ENCODE measurements at places on chromosomes 4 and X.

GRCh38 chr4:172998527-172999469, 169.8 kb upstream of the GALNT7 start:
- DNase-seq: no peak

DNA sequence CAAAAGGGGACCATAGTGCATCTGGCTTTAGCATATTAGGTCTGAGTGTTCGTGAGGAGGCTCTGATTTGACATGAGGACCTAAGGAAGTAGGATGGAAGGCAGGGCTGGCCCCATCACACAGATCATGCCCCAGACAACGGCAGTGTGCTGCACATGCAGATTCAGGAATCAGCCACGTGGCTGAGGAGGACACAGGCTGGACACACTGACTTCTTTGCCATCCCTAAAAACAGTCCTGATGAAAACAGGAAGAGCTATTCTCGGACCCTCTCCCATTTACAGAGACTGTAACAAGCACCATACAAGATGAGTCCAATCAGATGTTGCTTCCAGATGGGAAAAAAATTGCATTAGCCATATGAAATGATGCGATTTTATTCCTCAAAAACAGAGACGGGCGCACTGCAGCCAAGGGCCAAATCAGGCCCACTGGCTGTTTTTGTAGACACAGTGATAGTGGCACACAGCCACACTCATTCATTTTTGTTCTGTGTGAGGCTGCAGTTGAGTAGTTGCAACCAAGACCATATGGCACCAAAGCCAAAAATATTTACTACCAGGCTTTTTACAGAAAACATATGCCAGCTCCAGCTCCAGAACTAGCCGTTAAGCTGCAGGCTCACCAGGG, 41.0 kb downstream of the ACSL1 start:
- no peak for DNase-seq

GRCh38 chr4:19324184-19324583, 927.5 kb upstream of the SLIT2 start:
- no peak for DNase-seq

DNA sequence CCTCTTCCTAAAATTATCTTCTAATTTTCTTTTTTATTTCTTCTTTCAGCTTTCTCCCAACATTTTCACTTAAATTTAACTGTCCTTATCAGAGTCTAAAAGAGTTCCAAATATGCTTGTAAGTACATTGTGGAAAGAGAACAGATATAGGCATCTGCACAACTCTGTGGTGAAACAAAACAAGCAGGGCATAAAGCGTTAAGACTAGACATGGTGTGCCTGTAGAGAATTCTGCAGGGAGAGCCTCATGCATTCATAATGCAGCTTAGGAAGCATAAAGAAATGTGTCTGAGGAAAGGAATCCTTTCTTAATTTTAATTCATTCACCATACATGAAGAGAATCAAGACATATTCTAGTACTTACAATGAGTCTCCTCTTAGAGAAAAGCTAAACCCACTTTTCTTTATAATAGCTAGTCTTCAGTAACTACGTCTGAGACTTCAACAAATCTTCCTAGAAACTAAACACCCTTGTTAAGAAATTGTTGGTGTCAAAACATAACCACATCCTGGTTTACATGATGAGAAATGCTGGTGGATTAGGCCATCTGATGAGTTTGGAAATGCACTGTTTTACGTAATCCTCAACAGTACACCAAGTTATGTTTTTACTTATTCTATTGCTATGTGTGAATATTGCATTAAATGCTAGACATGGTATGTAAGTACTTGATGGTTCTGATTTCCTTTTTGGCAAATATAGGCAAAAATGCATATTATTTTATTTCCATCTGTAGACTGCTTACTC, 307.8 kb upstream of the GIMD1 start:
- no peak for DNase-seq

DNA sequence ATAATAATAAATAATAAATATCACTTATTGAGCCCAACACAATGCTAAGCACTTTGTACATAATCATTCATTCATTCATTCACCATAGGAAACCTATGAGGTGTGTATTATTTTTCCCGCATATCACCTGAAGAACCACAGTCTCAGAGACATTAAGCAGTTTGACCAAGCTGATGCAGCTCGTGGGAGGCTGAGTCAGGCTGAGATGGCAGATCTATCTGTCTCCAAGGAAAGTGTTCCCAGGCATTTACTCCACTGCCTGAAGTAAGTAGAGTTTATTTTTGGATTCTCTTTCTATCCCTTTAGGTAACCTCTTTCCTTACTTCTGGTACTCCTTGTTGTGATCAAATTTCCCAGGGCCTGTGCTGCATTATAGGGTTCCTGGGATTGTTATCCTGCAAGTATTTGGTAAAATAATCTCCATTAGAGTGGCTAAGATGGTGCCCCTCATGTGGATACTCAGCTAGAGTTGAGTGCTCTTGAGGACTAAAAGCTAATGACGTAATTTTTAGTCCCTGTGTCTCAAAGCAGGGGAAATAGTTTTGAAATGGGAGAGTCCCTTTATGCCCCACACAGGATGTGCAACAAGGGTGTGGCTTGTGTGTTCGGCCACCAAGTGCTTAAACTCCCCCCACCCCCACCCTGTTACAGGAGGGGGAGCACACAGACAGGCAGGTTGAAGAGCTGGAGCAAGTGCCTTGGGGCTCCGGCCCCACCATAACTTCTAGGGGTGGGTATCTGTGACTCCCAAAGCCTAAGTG, 467.0 kb downstream of the STIM2 start:
- no peak for DNase-seq

DNA sequence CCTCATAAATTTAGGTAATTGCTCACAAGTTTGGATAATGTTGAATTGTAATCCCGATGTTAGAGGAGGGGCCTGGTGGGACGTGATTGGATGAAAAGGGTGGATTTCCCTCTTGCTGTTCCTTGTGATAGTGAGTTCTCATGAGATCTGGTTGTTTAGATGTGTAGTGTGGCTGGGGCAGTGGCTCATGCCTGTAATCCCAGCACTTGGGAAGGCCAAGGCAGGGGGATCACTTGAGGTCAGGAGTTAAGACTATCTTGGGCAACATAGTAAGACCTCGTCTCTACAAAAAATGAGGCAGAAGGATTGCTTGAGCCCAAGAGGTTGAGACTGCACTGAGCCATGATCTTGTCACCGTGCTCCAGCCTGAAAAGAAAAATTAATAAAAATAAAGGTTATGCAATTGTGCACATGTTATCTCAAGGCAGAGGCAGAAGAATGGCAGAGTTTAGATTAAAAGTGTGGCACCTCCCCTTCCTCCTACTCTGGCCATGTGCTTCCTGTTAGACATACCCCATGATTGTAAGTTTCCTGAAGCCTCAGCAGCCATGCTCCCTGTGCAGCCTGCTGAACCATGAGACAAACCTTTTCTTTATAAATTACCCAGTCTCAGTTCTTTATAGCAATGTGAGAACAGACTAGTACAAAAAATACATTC, 36.5 kb downstream of the ERVMER34-1 start:
- no peak for DNase-seq

GRCh38 chr4:165580351-165580905, 201.6 kb downstream of the CPE start:
- DNase-seq: no peak

DNA sequence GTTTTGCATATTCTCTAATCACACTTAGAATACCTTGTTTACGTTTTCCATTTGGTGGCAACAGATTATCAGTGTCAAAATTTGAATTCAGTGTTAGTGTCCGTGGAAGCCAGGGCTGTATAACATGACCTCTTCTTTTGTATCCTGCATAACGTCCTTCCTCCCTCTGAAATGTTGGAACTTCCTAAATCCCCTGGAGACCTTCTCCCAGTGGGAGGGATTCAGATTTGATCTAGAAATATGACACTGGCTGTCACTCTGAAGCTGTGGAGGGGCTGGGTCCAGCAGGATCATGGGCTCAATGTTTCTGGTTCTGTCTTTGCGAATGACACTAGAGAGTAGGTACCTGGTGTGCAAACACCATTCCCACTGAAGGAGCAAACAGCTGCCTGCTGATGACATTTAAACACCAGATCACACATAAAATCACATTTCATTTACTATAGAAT, 850 bp upstream of the CXCL3 start:
- DNase-seq: no peak

DNA sequence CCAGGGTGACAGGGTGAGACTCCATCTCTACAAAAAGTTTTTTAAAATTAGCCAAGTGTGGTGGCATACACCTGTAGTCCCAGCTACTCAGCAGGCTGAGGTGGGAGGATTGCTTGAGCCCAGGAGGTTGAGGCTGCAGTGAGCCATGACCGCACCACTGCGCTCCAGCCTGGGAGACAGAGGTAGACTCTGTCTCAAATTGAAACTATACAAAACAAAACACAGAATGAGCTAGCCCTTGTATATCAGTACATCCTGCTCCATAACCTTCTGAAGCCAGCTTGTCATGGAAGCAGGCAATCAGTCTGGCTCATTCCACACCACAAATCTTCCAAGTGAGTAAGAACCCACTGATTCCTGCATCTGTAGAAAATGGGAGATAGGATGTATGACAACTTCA, 49.0 kb downstream of the CD99L2 start:
- no peak for DNase-seq

DNA sequence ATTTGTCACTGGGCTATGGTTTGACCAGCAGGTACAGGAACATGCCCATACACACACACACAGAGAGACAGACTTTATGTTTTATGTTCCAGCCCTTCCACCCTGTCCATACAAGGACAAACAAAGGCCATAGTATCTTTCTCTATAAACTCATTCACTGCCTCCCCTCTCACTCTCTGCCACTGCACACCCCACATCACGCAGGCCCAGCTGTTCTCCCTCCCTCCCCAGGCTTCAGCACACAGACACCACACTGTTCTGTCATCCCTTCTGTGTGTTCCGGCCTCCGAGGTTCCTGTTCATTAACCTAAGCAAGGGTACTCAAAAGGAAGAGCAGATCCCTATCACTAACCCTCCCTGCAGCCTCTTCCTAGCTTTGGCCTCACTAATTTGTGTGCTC, 17.8 kb downstream of the LAS1L start:
- no peak for DNase-seq

DNA sequence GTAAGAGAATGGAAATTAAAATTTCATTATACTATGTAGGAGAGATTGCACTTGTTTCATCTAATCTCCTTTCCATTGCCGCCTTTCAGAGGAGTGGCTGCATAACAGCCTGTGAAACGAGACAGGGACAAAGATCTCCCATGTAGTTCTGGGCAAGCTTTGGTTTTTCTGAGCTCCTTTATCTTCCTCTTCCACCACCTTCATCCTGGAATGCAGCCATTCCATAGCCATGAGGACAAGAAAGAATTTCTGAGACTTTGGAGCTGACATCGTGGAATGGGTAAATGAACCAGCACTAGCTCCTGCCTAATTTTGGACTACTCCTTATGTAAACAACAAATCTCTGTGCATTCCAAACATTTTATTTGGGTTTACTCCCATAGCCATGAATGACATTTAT, 1587.3 kb upstream of the TENM3 start:
- DNase-seq: no peak

- no peak for DNase-seq
Measured at GRCh38 chr4:40629401-40630334, at the start of gene RBM47. TSS of gene RBM47 (minus strand) at chr4:40629864. CDS start at chr4:40438893, 190,971 bp downstream.

GRCh38 chr4:148716431-148717052, 274.3 kb upstream of the NR3C2 start:
- DNase-seq: no peak

DNA sequence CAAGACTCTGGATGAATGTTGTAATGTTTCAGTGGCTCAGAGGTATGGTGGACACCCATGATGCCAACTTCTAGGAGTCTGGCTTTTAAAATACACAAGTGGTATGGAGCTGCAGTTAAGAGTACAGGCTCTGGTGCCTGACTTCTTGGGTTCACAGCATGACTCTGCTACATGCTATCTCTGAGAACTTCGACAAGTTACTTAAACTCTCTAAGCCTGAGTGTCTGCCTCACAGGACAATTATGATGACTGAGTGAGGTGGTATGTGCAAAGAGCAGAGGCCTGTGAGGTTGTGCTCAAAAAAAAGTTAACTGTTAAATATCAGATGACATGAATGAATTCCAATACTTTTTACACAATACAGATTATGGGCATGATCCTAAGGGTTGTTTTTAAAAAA, 90.9 kb upstream of the SRD5A3 start:
- DNase-seq: no peak

GRCh38 chrX:118623062-118623461, 104.3 kb upstream of the IL13RA1 start:
- no peak for DNase-seq

- DNase-seq: no peak
Measured at GRCh38 chr4:169015186-169015623, 5.2 kb upstream of the CBR4 start.

GRCh38 chr4:5084911-5085475, 33.7 kb downstream of the STK32B start:
- DNase-seq: no peak

DNA sequence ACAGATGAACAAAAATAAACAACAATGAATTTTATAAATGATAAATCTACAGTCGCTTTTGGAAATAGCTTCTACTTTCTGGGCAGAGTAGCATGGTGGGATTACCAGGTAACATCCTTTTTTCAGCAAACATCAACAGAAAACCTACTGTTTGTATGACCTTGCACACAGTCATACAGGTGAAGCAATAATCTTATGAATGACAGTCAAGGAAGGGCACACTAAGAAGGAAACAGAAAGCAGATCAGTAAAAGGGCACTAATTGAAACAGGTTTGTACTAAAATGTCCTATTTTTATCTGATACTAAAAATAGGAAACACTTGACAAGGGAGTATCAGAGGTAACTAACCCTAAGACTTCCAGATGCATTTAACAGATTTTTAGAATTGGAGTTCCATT, 108.9 kb downstream of the DLG3 start:
- DNase-seq: no peak

DNA sequence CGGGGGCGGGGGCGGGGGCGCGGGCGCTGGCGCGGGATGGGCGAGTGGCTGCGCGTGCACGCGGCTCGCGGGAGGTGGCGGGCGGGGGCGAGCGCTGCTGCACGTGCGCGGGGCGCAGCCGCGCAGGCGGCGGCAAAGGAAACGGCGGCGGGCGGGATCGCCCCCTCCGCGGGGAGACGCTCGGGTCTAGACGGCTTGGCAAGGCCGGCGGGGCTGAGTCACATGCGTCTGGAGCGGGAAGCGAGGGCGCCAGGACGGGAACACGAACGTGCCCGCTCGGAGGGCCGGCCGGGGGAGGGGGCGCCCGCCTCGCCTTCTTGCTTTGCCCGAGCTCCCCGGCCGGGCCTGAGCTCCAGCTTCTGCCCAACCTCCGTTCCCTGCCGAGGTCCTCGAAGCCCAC, 4.3 kb upstream of the HAUS7 start:
- DNase-seq: no peak

GRCh38 chrX:35699642-35700041, 98.5 kb upstream of the MAGEB16 start:
- DNase-seq: no peak

DNA sequence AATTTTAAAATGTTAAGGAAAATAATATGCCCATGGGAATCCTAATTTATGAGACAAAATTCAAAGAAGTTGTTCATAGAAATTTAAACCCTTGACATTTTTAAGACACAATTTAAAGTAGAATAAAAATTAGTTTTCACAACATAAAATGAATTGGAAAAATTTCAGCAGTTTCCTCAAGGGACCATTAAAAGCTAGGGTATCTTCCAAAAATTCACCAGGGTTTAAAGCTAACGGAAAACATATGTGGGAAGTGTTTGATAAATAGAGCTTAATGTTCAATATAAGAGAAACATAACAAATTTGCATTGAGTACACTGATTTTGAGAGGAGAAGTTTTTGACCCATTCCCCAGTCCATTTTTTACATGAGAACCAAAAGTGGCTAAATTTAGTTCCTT, 228.9 kb upstream of the TTC29 start:
- no peak for DNase-seq
